ENCODE measurements at places on chromosomes 2 and 18. TPM values are rescaled to one million over a fixed set of nuclear protein-coding genes. Genes with fewer than 3 reads are reported as not detected.

TMEM185B gene
- 24.8 TPM for polyA plus RNA-seq

- DNase-seq = peak; percentile 69
Observed at GRCh38 chr2:67322353-67323001, 74.7 kb upstream of the ETAA1 start.

DNA sequence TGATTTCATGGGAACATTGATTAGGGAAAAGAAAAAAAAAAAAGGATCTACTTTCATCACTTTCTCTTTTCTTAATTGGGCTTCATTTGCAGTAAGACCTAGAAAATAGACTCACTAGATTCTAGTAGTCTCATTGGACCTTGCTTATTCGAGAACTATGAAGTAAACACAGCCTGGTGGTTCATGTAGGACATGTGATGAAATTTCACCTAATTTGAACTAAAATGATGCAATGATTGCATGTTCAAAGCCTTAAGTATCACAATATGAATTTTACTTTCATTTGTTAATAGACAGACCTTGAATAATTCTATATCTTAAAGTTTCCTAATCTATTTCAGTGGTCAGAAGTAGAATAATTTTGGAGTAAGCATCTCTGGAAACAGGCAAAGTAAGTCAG, 688.9 kb upstream of the NRXN1 start:
- DNase-seq = no peak

- no peak for DNase-seq
Observed at GRCh38 chr2:66271777-66272176, 163.1 kb upstream of the MEIS1 start.
